ENCODE measurements at places on chromosomes 16 and 17.
A peak's percentile ranks its signal among the peaks of the same experiment; 100 is the strongest.

DNA sequence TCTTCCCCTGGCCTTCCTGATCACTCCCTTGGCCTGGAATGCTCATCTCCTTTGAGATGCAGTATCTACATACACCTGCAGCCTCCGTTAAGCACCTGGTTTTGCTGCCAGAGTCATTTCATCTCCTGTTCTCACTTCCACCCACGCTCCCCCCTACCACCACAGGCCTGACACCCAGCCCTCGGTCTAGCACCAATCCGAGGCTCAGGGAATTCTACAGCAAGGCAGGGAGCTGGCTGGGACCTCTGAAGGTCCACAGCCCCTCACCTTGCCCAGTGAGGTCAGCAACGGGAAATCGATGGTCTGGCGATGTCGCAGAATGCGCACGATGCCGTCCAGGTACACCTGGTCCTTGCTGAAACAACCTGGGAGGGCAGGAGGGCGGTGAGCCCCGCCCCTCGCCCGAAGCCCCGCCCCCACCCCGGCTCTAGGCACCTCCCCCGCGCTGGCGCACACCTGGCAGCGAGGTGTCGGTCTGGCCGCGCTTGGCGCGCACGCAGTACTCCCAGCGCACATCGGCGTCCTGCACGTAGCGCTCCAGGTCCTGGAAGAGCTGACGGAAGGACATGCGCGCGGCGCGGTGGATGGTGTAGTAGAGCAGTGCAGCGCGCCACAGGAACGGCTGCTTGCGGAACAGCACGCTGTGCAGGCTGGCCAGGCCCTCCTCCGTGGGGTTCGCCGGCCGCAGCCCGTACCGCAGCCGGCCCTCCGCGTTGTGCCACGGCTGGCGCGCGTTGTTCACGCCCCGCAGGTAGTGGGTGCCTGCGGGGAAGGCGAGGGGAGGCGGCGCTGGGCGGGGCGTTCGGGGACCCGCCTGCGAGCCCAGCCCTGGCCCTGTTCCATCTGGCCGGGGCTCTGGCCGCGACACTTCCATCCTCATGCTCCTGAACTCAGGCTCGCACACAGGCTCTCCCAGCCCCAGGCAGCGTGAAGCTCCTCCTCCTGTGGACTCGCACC lies 5.7 kb downstream of the MATCAP1 start:
- DNase-seq: peak; percentile 94

- DNase-seq: no peak
These were observed 473.2 kb downstream of the RBFOX1 start for GRCh38 chr16:7805686-7806396.

DNA sequence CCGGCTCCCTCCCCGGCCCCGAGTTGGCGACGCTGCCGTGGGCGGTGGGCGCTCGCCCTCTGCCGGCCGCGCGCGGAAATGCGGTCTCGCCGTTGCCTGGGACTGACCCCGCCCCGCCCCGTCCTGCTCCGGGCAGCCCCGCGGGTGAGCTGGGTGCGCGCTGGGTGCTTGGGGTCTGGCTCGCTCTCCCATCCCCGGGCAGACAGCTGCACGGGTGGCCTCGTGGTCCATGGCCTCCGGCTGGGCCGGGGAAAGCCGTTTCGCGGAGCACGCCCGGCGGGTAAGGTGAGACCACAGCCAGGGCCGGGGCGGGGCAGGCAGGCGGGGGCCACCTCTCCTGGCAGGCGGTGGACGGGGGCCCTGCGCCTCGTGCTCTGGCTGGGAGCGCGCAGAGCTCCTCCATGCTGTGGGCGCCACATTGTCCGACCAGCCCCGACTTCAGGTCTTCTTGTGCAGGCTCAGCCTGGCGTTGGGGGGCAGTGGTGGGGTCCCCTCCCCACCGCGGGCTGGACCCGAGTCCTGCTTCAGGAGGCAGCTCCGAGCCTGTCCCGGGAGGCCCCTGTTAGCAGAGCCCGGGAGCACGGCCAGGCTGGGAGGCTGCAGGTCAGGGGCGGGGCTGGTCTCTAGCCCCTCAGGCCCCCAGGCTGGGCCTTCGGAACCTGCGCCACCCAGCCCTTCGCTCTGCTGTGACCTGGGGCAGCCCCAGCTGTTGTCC lies 7.0 kb upstream of the C1QTNF8 start:
- no peak for DNase-seq

- no peak for DNase-seq
These were observed 8.7 kb downstream of the VASN start for GRCh38 chr16:4380119-4381063.

GRCh38 chr17:71187145-71187878 lies 933.5 kb upstream of the SOX9 start:
- DNase-seq: peak; percentile 61

DNA sequence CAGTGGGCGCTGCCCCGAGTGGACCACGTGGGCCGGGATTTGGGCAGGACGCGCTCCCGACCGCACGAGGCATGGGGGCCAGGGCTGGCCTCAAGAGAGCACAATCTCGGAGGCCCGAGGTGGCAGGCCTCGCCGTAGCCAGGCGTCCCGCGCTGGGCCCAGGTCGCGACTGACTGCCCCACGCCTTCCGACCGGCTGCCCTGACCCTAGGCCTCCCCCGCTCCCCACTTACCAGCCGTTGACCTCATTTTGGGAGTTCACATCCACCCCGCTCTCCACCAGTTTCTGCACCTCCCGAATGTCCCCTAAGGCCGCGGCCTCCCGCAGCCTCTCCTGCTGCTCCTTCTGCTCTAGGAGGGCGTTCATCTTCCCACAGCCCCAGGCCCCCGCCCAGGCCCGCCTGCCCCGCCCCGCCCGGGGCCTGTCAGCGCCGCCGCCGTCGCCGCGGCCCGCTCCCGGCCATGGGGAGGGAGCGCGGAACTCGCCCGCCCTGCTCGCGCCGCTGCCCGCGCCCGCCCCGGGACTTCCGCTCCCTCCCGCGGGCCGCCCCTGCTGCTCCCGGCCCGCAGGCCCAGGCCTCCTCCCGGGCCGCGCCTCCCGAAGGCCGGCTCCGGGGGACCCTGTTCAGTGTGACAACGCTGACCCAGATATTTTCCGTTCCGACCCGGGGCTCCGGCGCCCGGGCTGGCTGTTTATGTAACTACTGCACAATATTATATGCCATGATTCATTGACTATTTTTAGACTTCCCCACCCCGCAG lies at the start of gene ANKRD40:
Gene ANKRD40, minus strand, starts transcription at position 626 of the 761 bp plus-strand sequence. Its CDS starts 260 bp downstream, at position 366.
- peak; percentile 94 for DNase-seq

- peak; percentile 7 for DNase-seq
These were observed 577 bp downstream of the ZNF646 start for GRCh38 chr16:31074814-31075183.
